ENCODE measurements at places on chromosomes 5 and 9.

DNA sequence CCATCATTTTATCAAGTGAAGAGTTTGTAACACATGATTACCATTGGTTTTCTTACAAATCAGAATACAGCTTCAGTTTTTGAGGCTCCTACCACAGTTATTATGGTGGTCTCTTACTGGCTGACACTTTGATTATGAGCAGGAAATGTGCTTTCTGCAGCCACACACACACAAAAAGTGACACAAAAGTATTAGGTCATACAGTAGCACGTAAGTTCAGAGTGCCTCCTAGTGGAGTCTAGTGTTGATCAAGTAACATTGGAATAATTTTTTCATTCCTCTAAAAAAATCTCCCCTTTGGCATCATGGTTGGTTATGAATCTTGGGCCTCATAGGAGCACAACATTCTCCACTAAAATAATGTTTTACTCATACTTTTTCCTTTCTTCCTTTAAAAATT, 37.6 kb downstream of the PAM start:
- no peak for DNase-seq

DNA sequence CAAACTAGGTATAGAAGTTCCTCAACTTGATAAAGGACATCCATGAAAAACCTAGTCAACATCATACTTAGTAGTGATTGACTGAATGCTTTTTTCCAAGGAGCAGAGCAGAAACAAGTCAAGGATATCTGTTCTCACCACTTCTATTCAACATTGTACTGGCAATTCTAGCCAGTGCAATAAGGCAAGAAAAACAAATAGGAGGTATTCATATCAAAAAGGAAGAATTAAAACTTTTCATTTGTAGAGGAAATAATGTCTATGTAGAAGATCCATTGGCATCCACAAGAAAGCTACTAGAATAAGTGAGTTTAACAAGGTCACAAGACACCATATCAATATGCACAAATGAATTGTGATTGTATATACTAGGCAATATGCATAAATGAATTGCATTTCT, 28.2 kb upstream of the ORM1 start:
- DNase-seq, result no peak

GRCh38 chr9:90880066-90880465, 78.4 kb downstream of the SYK start:
- DNase-seq, result no peak

DNA sequence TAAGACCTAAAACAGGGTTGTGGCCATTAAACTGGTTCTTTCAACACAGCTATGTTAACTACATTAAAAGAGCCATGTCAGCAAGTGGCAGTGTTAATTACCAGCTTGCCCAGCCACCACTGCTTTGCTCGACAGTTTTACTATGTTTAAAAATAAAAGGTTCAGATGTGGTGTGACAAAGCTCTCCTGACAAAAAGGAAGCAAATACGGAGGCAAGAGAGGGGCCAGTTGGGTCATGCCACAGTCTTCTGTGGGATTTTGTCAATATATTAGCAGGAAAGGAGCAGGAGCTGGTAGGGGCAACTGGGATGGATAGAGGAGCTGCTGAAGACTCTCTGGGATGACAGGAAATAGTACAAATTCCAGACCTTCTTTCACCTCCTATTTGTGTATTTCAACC, 113.5 kb upstream of the PCA3 start:
- no peak for DNase-seq

DNA sequence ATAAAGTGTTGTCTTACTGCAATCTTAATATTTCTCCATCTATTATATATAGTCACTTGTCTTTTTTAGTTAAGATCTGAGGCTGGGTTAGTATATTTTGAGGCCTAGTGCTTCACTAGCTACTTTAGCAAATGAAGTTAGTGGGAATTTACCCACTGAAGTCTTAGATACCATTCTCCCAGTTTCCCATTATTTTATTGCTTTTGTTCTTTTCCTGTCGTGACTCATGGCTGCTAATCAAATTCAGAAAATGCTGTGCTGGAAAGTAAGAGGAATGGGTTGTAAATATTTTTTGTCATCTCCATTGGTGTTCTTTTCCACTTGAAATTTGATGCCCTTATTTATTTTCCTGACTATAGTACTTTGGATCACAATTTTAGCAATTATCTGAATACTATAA, 14.2 kb downstream of the TCERG1 start:
- DNase-seq, result no peak

- peak; percentile 25 for DNase-seq
These were observed 22.8 kb downstream of the SMIM3 start for GRCh38 chr5:150801117-150801927.

GRCh38 chr9:34133436-34133949, 7.0 kb upstream of the DCAF12 start:
- no peak for DNase-seq

DNA sequence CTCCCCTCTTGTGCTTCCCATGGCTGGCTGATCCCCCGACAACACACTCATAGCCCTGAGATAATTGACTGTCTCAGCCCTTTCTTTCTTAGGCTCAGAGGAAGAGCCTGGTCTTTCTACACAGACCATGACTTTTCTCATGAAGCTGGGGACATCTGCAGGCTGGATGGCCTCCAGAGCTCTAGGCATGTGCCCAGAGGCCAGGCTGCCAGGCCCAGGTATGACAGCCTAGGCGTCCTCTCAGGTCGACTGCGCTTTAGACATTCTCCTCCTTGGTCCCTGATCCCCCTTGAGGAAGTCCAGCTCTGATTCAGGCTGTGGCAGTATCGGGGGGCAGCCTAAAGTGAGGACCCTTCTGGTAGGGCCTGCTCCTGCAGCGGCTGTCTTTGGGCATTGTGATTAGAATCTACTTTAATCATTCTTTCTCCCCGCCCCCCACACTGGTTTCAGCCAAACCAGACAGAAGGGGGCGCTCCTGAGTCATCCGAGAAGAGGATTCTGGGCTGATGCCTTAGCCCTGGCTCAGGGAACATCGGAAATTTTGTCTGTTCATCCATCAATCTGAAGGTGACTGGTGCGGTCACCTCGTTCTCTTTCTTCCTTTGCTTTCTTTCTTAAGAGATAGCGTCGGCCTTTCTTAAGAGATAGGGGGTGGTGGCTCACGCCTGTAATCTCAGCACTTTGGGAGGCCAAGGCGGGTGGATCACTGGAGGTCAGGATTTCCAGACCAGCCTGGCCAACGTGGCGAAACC, 66.5 kb upstream of the HSPA9 start:
- DNase-seq, result peak; percentile 59

GRCh38 chr5:43422143-43422542, 10.0 kb upstream of the CCL28 start:
- DNase-seq, result no peak

GRCh38 chr9:92853716-92854115, 24.1 kb downstream of the ZNF484 start:
- DNase-seq, result no peak

- no peak for DNase-seq
These were observed 36.9 kb upstream of the SLC1A3 start for GRCh38 chr5:36569491-36569890.

- DNase-seq, result no peak
These were observed 148.5 kb downstream of the SGCD start for GRCh38 chr5:156475182-156476157.

DNA sequence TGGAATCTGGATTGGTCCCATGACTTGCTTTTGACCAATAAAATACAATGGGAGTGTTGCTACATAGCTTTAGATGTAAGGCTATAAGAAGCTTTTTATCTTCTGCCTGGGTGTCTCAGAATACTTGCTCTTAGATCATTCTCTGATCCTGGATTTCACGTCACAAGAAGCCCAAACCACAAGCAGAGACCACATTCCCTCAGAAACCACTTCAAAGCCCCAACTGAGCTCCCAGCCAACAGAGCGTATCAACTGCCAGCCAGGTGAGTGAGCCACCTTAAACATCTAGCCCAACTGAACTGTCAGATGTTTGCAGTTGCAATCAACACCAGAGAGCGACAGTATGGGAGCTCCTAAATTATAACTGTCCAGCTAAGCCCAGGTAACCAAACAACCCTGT, 687.1 kb downstream of the TLE1 start:
- DNase-seq, result no peak

DNA sequence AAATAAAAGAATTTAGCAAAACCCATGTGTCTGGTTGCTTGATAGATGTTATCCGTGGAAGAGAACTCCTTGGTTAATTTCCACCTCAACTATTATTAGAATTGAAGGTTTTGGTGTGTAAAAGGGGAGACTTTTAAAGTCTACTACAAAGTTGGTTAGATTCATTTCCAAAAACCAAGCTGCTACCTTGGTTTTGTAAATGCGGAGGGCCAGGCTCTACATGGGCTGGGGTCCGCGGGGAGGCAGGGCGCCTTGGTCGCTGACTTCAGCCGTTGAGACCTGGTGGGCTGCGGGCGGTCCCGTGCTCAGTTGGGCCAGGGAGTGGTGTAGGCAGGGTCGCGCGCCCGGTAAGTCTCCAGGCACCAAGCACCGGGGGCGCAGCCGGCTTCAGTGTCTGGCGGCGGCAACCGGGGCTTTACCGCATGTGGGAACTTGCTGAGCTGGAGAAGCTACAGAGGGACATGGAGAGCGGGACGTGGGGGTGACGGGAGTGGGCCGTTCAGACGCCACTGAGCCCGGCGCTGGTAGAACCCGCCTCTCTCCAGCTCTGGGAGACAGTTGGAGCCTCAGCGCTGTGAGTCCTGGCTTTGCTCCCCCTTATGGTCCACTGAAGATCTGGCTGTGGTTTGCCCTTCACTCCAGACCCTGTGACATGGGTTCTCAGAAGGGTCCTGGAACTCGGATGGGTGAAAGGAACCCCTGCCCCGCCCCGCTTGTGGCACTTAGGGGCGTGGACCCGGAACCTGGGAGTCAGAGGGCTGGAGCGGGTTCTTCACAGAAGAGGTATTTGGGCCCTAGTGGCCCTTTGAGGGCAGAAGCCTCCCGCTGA, 11.8 kb downstream of the NR2F1 start:
- DNase-seq, result no peak

DNA sequence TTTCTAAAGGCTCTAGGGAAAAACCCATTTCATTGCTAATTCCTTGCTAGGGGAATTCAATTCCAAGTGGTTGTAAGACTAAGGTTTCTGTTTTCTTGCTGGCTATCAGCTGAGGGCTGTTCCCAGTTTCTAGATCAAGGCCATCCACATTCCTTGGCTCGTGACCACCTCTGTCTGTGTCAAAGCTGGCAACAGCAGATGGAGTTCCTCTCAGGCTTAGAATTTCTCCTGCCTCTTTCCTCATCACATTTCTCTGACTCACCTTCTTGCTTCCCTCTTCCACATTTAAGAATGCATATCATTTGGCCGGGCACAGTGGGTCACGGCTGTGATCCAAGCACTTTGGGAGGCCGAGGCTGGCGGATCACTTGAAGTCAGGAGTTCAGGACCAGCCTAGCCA, 19.0 kb downstream of the DAB2IP start:
- no peak for DNase-seq

DNA sequence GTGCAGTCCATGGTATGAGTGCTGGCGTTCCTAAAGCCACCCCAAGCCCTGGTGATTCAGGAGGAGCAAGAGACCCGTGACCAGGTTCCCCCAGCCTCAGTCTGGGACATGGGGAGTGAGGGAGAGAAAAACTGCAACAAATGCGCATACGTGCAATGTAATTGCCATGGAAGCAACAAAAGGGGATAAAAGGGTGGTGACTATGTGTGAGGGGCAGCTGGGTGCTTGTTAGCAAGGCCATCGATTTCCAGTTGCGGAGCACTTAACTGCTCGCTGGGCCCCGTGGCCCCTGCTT, 709 bp upstream of the SH3PXD2B start:
- DNase-seq, result no peak

- DNase-seq, result no peak
These were observed 16.2 kb downstream of the PGGT1B start for GRCh38 chr5:115246361-115246991.

DNA sequence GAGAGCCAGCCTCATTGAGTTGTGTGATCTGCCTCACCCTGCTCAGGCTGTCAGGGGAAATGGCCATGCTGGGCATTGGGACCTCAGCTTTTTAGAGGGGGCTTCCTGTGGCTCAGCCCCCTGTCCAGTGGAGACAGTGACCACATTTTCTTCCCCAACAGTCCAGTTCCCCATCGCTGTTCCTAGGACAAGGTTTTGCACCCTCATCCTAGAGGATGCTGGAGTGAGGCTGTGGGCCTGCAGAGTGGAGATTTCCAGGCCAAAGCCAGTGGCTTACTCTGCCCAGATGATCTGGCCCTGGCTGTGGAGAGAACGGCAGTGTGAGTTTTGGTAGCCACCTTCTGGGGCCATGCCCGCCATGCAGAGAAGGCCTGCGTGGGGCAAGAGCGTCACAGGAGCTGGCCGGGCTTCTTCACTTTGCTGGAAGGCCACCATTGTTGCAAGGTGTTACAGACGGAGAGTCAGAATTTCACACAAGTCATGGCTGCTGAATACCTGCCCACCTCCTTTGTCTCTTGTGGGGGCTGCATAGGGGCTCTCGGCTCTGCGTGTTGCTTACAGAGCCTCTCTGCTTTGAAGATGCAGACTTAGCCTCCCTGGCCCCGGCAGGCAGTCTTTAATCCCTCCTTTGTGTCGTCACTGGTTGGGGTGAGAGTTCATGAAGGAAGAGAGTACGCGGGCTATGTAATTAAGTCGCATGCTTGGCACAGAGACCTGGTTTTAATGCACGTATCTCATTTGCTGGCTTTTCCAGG, 35.2 kb upstream of the PITX1 start:
- DNase-seq, result no peak

- DNase-seq, result peak; percentile 28
These were observed 74.3 kb upstream of the SSBP2 start for GRCh38 chr5:81825237-81825636.

GRCh38 chr9:32525709-32526030, 326 bp downstream of the RIGI start:
- no peak for DNase-seq

- DNase-seq, result no peak
These were observed 62.4 kb downstream of the RAI14 start for GRCh38 chr5:34718516-34718915.

DNA sequence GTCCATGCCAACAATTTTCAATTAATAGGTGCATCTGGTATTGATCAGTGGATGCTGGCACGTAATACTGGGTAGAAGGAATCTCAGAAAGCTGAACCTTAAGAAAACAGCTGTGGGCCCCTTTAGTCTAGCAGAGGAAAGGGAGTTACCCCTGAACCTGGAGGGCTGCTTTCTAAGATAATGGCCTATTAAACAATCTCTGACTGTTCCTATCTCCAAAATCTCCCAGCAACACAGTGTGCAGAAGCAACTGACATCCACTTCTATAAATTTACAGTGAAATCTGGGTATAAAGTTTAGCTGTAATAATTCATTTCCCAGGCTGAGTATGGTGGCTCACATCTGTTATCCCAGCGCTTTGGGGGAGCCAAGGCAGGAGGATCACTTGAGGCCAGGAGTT, 198.8 kb downstream of the MAPKAP1 start:
- DNase-seq, result no peak

- no peak for DNase-seq
These were observed 38.2 kb upstream of the GRAMD2B start for GRCh38 chr5:126384985-126385384.

GRCh38 chr9:34233672-34234071, 54.8 kb downstream of the UBAP1 start:
- no peak for DNase-seq

GRCh38 chr9:122192914-122193525, 33.3 kb downstream of the MORN5 start:
- no peak for DNase-seq

- no peak for DNase-seq
These were observed 159.8 kb downstream of the TMC1 start for GRCh38 chr9:72681283-72681630.
